Activated T-cell treated with anti-CD3 and anti-CD28 coated beads for 48 hours (primary cell): ENCODE measurements at places on chromosomes 11 and 22.

DNA sequence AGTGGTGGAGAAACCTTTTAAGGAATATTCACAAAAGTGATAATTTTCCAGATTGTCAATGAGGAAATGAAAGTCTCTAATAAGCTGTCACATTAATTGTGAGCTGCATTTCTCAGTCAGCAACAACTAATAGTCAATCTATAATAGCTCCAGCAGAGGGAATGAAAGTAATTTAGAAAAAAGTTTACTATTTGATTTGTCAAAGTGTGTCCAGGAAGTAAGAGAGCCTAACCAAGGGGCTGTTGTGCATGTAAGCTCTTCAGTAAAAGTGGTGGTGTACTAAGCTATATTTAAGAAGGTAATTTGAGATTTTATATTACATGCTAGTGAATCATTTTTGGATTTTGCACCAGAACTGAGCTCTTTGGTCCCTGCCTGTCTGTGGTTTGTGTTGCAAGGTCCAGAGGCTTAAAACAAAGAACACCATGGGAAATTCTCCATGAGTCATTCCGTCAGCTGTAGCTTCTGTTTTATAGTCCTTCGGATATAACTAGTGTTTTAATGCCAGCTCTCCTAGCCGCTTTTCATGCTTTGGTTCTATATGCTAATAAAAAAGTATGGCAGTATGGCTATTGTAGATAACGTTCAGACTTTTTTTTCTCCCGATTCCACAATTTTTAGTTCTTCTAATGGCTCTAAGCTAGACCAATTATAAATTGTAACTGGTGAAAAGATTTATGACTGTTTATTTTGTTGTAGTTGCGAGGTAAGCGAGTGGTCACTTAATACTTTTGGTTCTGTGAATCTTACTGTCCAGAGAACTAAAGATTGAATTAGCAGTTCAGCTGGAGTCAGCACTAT lies 64.6 kb downstream of the ARHGEF12 start:
- no peak for DNase-seq

DNA sequence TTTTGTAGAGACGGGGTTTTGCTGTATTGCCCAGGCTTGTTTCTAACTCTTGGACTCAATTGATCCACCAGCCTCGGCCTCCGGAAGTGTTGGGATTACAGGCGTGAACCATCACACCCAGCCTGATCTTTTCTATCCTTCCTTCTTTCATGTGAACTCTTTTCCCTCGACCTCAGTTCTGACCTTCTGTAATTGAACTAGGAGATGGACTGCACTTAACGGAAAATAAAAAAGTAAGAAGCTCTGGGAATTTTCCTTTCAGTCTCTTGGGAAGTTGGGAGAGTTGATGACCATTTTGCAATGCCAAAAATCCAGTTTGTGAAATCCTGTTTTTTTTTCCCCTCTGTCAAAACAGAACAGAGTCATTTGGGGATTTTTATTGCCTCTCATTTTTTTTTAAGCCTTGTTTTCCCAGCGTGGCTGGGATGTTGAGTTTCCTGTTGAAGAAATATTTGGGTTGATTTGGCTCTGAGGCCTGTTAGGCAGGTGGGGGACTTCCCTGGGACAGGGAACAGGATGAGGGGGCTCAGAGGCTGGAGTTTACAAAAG lies 26.9 kb upstream of the CYB5R3 start:
- no peak for DNase-seq

- no peak for DNase-seq
These were observed 197.6 kb upstream of the SYN3 start for GRCh38 chr22:33255791-33256190.

DNA sequence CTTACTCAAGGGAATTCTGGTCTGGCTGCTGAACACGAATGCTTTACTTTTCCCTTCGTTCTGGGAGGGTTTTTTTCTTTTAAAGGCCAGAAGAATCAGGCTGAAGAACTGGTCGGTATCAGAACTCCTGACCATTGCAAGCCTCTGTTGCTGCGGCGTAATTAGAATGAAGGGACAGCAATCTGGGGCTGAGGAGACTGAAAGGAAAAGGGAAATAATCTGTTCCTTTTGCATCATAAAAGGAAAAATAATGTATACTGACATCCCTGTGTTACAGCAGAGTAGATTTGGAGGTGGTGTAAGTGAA lies 670 bp downstream of the SC5D start:
- DNase-seq = no peak

- no peak for DNase-seq
These were observed 104.5 kb downstream of the NTM start for GRCh38 chr11:131474947-131475346.

DNA sequence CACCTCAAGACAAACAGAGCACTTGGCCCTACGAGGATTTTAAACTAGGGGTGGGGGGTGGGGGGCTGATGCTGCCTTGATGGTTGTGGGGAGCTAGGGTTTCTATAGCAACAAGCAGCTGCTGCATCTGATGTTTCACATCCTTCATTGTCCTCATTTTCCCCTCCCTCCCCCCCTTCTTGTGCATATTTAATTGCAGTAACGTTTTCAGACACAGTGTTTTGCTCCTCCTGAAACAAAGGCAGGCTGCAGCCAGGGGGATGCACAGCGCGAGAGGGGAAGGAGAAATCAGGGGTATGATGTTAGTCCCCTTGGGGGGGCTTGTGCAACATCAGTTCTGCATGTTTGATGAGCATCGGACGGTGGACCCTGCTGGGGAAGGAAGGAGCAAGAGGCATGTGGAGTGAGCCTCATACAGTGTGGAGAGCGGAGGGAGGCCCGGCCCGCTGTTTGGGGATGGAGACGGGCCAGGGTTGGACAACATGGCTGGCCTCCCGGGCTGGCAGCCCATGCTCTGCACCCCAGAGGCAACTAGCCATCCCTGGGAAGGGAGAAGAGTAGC lies 208.3 kb downstream of the CEP164 start:
- DNase-seq = no peak

DNA sequence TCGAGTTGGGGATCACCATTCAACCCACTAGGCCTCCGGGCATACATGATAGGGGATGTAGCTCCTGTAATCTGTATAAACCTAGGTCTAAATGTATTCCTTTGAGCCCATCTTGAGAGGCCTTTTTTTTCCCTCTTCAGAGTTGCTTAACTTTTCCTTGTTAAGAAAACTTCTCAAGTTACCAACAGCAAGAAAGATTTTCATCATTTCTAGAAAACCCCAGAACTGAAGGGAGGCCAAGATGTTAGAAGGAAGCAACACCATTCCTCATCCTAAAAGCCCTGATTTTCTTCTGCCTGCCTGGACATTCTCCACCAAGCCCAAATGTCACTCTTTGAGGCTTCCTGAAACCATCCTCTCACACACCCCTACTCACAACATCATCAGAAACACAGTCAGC lies 79.4 kb downstream of the TMPRSS5 start:
- no peak for DNase-seq

GRCh38 chr11:19429108-19429760 lies 188.5 kb upstream of the E2F8 start:
- DNase-seq = no peak

DNA sequence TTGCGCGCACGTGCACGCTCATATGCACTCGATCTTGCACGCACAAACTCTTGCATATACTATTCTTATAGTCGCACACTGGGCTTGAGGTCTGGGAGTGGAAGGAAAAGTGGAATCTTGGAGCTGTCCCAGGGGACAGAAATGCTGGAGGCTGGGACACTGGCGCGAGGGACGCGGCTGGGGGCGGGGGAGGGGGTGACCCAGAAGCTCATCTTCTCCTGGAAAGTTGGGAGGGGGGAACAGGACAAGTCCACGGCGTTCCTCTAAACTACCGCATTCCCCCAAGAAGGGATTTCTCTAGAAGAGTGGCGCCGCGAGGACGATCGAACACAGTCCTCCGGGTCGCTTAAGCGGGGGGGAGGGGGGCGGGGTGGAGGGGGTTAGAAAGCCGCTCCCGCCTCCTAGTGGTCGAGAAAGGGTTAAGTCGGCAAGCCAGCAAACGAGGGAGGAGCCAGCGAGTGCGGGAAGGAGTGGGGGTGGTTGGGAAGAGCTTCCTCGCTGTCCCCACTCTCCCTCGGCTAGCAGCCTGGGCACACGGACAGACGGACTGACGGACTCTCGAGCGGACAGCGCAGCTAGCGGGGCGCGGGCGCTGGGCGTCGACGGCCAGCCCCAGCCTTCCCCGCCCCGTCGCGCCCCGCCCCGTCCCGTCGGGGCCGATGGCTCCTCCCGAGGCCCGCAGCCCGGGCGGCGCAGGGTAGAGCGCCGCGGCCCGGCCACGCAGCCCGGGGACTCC lies at the start of gene RTN4RL2:
RTN4RL2 (plus strand) TSS at position 507 of the 736 bp plus-strand sequence. CDS start 338 bp downstream, outside the sequence.
- peak; percentile 42 for DNase-seq

GRCh38 chr11:2531987-2532703 lies 87.3 kb downstream of the KCNQ1 start:
- no peak for DNase-seq

DNA sequence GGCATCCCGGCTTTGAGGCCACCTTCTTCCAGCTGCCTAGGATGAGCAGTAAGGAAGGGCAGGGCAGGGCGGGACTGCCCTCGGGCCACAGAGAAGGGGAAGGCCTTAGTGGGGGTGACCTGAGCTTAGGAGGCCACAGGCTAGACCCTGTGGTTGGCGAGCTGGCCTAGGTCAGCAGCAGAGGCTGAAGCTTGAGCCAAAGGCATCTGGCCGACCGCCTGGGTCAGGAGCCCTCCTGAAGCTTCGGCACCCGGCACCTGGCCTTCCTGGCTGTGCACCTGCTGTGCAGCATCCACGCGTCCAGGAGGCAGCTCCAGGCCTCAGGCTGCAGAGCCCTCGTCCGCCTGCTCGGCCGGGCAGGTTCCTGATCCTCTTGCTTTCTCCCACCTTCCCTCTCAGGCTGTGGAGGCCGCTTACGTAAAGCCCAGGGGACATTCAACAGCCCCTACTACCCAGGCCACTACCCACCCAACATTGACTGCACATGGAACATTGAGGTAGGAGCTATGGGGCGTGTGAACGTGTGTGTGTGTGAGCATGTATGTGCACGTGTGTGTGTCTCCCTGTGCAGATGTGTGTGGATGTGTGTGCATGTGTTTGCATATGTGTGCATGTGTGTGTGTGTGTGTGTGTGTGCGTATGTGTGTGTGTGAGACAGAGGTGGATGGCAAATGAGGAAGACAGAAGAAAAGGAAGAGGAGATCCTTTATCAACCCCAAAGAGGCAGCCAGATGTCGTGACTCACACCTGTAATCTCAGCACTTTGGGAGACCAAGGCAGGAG lies 34.9 kb downstream of the ST14 start:
- no peak for DNase-seq

GRCh38 chr11:62061356-62062222 lies 62.2 kb upstream of the INCENP start:
- no peak for DNase-seq

GRCh38 chr11:44638032-44638431 lies 72.6 kb downstream of the CD82 start:
- no peak for DNase-seq

- DNase-seq = peak; percentile 38
These were observed 862 bp upstream of the CENATAC start for GRCh38 chr11:118996926-118997626.

DNA sequence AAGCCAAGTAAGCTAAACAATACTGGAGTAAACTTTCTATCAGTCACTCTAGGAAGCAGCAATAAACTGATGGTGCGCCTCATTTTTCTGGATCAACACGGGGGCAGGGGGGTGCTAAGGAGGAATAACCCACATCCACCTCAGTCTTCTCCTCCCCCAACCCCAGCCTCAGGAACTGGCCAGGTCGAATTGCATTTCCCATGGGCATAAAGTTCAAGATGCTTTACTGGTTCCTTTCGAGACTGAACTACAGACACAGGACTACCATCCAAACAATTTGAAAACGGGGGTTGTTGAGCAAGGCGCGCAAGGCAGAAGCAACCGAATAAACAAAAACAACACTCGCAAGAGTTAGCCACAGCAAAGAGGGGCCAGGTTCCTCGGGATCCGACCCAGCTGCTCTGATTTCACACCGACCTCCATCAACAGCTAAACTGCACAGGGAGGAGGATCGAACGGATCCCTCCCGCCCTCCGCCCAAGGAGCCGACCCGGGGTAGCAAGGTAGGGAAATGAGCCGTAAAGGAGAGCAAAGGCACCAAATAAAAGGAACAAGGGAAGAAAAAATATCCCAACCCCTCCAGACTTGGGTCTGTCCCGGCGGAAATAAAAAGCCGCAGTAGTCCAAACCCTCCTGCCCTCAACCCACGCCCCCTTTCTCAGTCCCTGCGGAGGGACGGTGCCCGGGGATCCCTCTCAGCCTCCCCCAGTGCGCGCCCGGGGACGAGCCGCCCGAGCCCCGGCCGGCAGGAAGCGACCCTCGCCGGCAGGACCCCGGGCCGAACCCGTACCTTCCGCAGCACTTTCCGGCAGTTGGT lies 801 bp downstream of the SESN3 start:
- no peak for DNase-seq

GRCh38 chr11:39651857-39652461 lies 1807.5 kb downstream of the LRRC4C start:
- no peak for DNase-seq

DNA sequence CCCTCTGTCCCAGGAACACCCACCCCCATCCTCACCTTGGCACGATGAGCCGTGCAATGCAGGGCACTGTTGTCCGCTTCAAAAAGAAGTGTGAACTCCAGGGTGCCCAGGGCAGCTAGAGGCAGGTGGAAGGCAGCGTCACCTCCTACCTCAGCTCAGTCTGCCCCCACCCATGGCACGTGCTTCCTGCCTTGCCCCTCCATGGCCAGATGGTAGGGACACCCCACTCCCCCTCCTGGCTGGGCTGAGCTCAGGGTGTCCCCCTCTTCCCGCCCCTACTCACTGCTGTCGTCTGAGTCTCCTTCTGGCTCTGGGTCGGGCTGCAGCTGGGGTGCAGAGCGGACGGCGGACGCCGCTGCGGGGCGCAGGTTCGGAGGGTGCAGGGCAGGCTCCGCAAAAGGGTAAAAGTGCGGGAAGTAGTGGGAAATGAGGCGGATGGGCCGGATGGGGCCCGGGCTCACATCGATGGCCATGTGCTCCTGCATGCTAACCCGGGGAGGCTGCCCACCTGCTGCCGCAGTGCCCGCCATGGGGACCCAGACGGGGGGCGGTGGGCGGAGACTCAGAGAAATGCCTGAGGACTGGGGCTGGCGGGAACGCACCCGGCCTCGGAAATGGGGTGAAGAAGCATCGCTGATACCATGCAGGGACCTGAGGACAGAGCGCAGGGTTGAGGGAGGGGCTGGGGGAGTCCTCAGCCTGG lies 9.1 kb downstream of the NDUFV1 start:
- no peak for DNase-seq

GRCh38 chr11:35334385-35335090 lies 84.8 kb downstream of the SLC1A2 start:
- no peak for DNase-seq

DNA sequence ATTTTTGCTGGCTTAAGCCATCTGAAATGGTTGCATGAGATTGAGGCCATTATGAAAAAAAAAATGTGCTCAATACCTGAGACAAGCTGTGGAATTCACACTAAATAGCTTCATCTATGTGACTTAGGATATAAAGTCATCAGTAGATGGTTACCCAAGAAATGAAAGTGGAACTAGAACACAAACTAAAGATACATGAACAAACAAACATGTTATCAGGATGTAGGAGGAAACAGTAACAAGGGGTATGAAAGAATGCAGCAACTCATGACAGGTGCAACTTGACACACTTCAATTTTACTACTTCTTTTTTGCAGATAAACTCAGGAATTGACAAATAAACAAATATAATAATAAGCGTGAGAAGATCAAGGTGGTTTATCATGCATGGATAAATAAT lies 155.0 kb downstream of the WT1 start:
- no peak for DNase-seq
